ENCODE measurements at places on chromosomes 12 and 14.
A peak's percentile ranks its signal among the peaks of the same experiment; 100 is the strongest.

GRCh38 chr14:102008891-102009290 is 44.5 kb downstream of the DYNC1H1 start:
- DNase-seq, result peak; percentile 49

- no peak for DNase-seq
These were observed 500.9 kb downstream of the SLC16A7 start for GRCh38 chr12:60096727-60097126.

GRCh38 chr14:93308686-93309345 is 24.0 kb downstream of the BTBD7 start:
- DNase-seq, result no peak

GRCh38 chr12:103751600-103751999 is 89.4 kb downstream of the NT5DC3 start:
- DNase-seq, result no peak

GRCh38 chr14:105496831-105497591 is 6.0 kb downstream of the TEDC1 start:
- no peak for DNase-seq

- no peak for DNase-seq
These were observed 32.5 kb upstream of the ANO2 start for GRCh38 chr12:5977556-5977955.
